Muscle of arm (tissue), 14 donors: ENCODE measurements at places on chromosomes 7 and 10. TPM values are rescaled to one million over a fixed set of nuclear protein-coding genes. Genes with fewer than 3 reads are reported as not detected.

SLC39A12 gene
- not detected for polyA plus RNA-seq

ZNF92 gene
- 11.7 TPM for polyA plus RNA-seq

RP9 gene
- 28.1 TPM for polyA plus RNA-seq

TCERG1L gene
- not detected for polyA plus RNA-seq

EPO gene
- not detected for polyA plus RNA-seq

NEURL1 gene
- 30.3 TPM for polyA plus RNA-seq

LEP gene
- not detected for polyA plus RNA-seq

- DNase-seq: no peak
Observed at GRCh38 chr10:99619090-99619800, 994 bp downstream of the SLC25A28 start.

GRCh38 chr10:117729156-117729555, 186.6 kb downstream of the EMX2 start:
- DNase-seq: no peak

- DNase-seq: no peak
Observed at GRCh38 chr7:25134358-25135010, 9.4 kb upstream of the CYCS start.

- no peak for DNase-seq
Observed at GRCh38 chr10:11145495-11145855, 127.8 kb downstream of the CELF2 start.

- DNase-seq: no peak
Observed at GRCh38 chr7:98314469-98314868, 33.0 kb downstream of the BRI3 start.

GRCh38 chr10:104104418-104104817, 17.6 kb upstream of the SFR1 start:
- no peak for DNase-seq

DNA sequence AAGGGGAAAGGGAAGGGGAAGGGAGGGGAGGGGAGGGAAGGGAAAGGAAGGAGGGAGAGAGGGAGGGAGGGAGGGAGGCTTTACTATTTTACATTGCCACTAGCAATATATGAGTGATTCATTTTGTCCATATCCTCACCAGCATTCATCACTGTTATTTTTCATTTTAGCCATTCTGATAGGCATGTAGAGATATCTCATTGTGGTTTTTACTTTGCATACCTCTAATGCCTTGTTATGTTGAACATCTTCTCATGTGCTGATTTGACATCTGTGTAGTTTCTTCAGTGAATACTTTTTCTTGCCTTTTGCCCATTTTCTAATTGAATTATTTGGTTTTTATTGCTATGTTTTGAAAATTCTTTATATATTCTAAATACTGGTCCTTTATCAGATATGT, 52.7 kb downstream of the GCC1 start:
- no peak for DNase-seq

- DNase-seq: no peak
Observed at GRCh38 chr10:70352401-70353097, 29.9 kb downstream of the LRRC20 start.
